ENCODE measurements at places on chromosomes 6 and 20.

GRCh38 chr6:167762259-167762962 is 64.3 kb upstream of the AFDN start:
- DNase-seq = no peak

DNA sequence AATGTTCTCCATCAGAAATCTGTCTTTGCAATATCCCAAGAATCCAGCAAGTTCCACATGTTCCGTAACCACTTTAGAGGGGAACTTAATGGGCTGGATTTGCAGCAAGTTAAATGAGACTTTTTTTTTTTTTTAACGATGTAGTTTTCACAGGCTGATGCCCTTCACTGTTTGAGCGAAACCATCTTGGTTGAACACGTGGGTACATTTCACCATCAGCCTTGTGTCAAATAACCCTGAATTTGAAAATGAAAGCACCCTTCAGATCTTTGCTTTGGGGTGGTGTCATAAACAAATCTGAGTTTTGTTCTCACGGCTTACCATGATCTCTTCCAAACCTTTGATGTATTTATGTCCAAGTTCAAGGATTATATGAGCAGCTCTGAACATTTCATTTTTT is 73.7 kb upstream of the EXOC2 start:
- peak; percentile 12 for DNase-seq

DNA sequence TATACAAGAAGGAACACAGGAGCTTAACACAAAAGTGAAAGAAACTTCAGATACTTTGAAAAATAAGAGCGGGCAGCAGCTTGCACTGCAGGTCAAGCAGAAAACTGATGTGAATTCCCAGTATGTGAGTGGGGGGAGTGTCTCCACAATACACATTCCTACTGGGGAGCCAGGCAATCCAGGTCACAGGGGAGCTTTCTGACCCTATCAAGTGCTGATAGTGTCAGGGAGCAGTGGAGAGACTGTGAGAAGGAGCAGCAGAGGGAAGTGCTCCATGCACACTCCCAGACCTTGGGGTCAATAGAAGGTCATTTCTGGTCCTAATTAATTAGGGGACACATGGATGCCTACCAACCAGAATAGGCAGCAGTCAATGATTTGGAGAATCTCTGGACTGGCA is 59.4 kb downstream of the PDSS2 start:
- DNase-seq = no peak

DNA sequence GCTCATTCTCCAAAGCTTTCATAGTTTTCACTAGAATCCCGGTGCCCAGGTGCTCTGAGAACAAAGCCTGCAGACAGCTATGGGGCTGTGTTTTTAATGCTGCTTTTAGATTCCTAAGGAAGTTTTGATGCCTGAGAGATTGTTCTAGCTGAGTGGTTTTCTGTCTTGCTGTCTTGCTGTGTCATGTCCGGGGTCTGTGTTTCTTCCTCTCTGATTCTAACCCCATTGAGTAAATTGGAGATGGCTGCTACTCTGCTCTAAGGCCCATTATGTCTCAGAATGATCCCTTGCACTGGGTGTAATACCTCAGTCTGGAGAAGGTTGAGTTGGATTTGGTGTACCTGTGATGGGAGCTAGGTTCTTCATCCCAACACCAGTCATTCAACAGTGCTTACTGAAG is 63.4 kb downstream of the ARID1B start:
- no peak for DNase-seq

DNA sequence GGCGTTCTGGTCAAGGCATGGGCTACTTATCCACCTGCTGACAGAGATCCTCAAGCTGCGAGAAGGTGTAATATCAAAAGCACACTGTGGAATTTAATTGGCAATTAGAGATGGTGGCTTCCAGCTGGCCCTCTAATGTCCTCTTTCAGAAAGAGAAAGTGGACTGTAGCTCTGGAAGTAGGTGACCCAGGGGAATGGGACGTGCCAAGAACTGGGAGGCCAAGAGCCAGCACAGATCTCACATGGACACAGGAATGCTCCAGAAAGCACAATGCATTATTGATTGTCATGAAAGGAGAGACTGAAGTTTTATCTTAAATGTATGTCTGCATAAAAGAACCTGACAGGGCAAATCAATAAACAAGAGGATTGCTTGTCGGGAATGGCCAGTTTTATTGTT is 198.6 kb upstream of the CDH4 start:
- DNase-seq = no peak

DNA sequence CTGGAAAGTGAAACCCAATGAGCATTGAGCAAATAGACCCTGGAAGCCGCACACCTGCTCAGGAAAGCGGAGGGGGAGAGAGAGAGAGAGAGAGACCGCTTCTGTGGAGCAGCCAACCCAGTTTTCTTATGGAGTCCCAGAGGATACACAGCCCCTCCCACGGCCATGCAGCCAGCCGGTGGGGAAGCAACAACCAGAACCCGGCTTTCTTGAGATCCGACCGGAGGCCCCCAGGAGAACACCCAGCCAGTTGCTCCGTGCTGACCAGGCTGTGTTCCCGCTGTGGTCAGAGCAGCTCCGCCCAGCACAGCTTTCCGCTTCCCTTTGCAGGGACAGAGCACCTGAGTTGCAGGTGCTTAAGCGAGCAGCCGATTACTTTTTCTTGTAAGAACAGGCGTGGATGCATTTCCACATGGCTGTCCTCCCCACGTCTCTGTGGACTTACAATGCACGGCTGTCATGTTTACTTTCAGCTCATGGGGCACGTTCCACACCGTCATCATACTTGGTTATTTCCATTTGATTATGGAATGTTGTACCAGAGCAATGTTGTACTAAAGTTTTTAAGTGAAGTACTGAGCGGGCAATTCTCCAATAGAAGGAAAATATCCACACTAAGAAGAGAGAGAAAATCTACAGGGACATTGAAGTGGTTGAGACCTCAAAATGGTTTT is 381.9 kb downstream of the THBS2 start:
- no peak for DNase-seq

DNA sequence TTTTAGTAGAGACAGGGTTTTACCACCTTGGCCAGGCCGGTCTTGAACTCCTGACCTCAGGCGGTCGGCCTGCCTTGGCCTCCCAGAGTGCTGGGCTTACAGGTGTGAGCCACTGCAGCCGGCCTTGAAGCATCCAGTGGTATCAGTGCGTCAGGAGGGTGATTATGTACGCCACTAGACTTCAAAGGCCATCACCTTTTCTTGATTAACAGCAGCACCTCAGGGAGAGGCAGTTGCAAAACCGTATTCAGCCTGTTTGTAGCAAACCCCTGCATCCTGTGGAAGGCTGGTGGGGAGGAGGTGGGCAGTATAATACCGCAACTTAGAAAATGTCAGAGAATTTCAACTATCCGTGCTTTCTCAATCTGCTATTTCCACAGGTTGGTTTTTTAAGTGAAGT is 27.3 kb upstream of the SHLD1 start:
- DNase-seq = no peak

DNA sequence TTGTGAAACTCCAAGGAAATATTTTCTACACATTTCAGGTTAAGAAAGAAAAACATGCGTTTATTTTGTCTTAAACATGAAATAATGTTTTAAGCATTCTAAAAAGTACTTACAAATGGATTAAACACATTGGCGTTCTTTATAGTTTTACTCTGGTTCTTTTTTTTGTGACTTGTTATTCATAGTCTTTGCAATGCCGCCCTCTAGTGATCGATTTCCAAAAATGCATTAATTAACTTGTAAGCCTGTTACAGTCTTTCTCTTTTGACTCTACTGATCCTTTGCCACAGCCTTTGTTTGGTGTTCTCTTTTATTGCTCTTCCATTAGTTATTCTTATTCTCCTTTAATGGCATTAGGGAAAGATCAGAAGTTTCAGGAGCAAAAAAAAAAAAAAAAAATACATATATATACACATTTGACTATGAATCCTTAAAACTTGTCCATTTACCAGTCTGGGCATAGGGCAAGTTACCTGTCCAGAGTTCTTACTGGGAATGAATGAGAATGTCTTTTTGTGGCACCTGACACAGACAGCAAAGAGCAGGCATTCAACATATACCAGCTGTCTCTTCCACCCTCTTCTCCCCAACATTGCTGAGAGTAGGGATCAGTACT is 59.9 kb downstream of the MACROD2 start:
- DNase-seq = peak; percentile 63

DNA sequence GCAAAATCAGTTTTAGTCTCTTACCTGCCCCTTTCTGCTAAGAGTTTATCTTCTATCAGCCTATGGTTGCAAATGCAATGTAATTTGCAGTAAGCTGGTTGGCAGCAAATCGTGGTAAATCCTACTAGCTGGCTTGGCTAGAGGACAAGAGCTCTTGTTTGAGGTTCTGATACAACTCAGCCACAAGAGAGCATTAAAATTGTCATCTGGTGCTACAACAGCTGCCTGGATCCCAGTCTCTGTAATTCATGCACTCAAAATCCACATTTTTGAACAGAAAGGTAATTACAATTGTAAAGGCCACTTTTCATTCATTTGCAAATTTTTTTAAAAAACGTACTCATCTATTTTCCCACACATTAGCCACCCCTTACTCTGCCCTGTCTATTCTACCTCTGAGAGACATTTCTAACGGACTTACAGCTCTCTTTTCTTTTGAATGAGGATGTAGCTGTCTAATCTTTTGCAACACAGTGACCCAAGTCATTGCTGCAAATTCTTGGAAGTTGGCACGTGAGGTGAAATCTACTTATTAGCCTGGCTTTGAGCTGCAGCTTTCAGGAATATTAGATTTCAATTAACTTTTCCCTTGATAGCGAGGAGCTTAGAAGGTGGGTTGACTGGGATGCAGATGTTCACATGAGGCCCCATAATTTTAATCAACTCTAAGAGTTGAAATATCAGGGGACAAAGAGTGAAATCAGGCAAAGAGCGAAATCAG is 54.0 kb upstream of the FAM184A start:
- DNase-seq = peak; percentile 31

DNA sequence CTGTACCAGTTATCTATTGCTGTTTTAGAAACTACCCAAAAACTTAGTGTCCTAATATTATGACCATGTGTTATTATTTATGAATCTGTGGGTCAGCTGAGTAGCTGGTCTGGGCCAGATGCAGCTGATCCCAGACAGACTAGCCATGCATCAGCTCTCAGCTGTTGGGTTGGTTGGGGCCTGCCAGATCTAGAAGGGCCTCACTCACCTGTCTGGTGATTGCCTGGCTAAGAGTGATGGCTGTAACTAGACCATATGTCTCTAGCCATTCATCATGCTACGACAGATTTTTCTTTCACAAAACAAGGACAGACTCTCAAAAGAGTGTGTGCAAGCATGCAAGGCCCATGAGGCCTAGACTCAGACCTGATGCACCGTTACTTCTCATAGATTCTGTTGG is 403.2 kb downstream of the SAMD5 start:
- DNase-seq = no peak

DNA sequence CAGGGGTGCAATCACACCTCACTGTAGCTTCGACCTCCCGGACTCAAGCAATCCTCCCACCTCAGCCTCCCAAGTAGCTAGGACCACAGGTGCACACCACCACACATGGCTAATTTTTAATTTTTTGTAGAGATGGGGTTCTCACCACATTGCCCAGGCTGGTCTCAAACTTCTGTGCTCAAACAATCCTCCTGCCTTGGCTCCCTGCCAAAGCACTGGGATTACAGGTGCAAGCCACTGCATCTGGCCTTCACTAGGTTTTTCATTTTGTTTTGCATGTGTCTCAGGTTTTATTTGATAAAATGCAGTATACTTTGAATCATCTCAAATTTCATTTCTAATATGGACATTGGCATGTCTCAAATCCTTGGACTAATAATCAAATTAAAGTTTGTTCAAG is 98.7 kb downstream of the SLC16A10 start:
- DNase-seq = no peak

DNA sequence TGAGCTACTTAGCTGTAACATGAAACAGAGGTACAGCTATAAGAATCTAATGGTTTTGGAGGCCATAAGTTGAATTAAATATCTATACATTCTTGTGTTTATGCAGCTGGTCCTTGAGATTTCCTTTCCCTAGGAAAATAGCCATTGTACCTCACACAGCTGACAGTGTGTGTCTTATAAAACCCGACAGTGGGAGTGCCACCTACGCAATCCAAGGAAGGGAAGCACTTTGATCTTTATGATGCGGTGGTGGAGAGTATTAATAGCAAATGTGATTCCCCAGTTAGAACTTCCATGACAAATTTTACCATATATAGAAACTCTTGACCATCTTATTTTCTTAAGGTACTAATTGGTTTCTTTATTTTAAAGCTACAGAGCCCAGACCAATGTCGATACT is 149.5 kb downstream of the TMEM200A start:
- peak; percentile 81 for DNase-seq

GRCh38 chr20:47102629-47103028 is 208.0 kb downstream of the EYA2 start:
- DNase-seq = peak; percentile 68

DNA sequence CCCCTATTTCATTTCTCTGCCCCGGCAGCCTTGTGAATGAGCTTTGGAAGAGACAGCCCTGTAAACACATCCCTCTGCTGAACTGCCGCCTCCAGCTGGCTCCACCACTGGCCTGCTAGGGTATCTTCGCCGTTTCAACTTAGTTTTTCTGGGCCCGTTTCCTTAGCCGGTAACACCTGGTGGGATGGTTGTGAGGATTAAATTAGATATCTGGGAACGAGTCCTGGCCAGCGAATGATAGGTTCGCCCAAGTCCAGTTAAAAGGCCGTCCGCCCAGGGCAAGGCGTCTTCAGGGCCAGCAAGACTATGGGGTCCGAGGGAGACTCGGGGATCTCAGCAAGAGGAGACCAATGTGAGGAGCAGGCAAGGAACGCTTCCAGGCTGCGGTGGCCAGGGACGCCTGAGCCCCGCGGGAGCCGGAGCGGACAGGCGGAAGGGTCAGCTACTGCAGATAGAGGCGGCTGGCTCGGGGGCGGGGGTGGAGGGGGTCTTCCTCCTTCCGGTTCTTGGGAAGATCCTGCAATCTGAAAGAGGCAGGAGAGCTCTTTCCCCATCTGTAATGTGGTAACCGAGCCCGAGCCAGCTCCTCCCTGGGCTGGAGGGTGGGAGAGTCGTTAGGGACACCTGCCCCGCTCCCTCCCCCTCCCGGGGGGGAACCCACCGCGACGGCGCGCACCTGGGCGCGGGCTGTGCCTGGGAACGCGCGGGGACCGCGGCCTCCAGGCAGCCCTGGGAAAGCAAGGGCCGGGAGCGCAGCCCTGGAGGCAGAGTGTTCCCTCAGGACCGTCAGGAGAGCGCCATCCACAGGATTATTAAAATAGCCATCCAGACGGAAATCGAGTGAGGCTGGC is 4.5 kb upstream of the PTCRA start:
- no peak for DNase-seq

DNA sequence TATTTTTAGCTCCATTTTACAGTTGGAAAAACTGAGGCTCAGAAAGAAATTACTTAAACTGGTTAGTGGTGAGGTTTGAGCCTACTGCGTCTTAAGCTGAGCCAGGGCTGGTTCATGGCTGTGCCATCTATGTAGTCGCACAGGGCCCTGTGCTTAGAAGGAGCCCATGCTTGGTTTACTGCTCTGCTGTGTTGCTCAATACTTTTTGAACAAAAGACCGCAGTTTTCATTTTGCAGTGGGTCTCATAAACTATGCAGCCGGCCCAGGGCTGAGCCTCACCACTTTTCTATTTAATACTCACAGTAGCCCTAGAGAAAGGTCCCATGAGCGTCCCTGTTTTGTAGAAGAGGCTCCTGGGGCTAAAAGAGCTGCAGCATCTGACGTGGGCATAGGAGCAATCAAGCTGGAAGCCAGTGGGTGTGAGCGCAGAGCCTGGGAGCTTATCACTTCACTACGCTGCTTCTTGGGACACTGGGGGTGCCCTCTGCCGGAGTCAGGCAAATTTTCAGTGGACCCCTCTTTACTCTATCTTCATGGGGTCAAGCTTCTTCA is 501 bp downstream of the SIRPB2 start:
- no peak for DNase-seq
